NCI-H2029 treated with DMSO at 0.1 percent for 48 hours (cell line): ENCODE measurements at places on chromosomes 2 and 18.

- DNase-seq: no peak
Measured at GRCh38 chr18:63752636-63753035, 22.6 kb upstream of the SERPINB7 start.

DNA sequence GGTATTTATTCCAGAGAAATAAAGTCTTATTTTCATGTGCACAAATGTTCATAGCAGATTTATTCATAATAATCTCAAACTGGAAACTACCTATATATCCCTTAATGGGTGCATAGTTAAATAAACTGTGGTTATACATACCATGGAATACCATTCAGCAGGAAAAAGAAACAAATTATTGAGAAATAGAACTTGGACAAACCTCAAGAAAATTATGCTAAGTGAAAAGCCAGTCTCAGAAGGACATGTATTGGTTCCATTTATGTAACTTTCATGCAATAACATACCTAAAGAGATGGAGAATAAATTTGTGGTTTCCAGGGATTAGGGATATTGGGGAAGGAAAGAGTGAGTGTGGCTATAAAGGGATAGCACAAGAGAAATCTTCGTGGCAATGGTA, 452.6 kb downstream of the SETBP1 start:
- no peak for DNase-seq

- DNase-seq: no peak
Measured at GRCh38 chr2:216215658-216216390, 106.7 kb downstream of the XRCC5 start.

GRCh38 chr2:38406597-38407110, 29.6 kb upstream of the ATL2 start:
- no peak for DNase-seq

DNA sequence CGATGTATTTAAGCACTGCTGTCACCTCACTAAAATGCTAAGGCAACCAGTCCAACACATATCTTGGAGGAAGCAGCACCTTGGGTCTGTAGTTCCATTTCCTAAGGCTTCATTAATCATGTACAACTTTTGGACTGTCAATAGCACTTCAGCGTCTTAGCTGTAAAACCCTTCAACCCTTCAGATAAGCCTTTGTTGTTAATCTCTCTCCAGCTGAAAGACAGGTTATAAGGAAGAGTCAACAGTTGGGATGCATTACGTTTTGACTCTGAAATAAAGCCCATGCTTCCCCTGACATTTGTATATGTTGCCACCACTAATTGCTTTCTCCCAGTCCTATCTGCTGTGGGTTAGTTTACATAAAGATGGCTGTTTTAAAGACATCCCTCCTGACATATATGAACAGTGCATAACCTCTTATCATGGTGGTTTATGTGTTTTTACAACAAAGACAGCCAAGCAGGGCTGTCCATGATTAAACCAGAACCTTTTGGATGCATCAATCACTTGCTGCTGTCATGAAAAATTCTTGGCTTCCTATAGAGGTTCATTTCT, 81.5 kb downstream of the EPHA4 start:
- DNase-seq: no peak

DNA sequence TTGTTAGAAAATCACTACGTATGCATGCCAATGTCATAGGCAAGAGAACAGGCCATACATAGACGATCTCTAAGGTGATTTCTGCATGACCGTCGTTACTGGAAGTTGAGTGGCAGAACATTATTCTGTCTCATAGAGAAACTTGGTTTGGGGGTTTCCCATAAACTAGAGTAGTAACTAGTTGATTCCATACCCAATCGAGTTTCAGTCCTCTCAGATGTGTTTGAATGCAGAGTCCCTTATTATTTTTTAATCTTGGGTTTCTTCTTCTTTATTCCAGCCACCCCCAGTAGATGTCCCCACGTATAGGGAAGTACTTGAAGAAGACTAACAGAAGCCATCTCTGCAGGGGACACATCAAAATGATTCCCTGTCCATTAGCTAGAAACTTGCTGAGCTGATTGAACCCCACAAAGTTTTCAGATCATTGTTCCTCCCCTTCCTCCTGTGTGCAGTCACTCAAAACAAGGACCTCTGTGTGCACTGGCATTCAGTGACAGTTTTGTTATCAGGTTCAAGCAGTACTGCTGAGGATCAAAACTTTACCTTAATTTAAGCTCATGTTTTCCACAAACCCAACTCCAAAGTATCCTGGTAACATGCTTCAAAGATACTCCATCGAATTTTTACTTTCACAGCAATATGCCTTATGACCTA, 68.4 kb upstream of the CDCA7 start:
- no peak for DNase-seq

- DNase-seq: no peak
Measured at GRCh38 chr18:55651236-55651635, 63.2 kb upstream of the TCF4 start.

GRCh38 chr18:71809711-71810110, 734.4 kb downstream of the CBLN2 start:
- DNase-seq: no peak

DNA sequence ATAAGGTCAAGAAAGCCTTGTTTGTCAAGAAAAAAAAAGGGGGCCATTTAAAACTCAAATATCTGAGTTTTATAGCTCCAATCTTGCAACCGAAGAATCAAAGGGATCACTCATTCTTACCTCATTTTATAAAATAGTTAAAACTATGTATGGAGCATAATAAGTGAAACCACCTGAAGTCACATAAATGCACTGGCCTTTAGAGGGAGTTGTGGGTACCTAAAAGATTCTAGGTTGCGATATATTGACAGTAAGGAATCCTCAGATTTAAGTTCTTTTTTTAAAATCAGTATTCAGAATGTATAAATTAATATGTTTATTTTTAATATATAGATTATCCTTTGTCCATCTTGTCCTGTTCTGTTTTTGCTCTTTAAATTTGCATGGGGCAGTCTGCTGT, 3.4 kb downstream of the ARHGAP28 start:
- no peak for DNase-seq

DNA sequence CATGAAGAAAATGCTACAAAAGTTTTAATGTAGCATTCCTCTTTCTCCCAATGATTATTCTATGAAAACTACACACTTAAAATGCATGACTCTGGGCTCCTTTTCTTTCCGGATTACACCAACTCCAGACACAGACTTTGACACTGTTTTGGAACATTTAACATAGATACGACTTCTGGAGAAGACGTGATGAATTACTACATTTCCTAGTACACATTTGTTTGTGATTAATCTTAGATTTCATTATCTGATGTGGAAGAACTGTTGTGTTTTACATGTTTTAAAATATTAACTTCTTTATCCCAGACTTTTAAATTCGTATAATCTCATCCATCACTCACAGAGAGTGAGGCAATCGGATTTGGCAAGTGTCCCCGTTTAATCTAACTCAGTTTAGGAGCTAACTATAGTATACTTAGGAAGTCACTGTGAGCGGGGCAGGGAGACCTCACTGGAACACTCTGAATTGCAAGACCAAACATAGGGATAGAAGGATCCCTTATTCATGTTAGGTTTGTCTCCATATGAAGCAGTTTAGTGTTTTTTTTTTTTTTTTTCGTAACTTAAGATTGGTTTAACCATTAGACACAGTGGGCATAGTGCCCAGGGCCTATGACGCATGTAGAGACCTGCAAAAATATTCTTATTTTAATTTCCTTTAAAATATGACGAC, 66.7 kb downstream of the PDE1A start:
- DNase-seq: no peak

GRCh38 chr18:3648200-3648599, 198.2 kb downstream of the TGIF1 start:
- no peak for DNase-seq

DNA sequence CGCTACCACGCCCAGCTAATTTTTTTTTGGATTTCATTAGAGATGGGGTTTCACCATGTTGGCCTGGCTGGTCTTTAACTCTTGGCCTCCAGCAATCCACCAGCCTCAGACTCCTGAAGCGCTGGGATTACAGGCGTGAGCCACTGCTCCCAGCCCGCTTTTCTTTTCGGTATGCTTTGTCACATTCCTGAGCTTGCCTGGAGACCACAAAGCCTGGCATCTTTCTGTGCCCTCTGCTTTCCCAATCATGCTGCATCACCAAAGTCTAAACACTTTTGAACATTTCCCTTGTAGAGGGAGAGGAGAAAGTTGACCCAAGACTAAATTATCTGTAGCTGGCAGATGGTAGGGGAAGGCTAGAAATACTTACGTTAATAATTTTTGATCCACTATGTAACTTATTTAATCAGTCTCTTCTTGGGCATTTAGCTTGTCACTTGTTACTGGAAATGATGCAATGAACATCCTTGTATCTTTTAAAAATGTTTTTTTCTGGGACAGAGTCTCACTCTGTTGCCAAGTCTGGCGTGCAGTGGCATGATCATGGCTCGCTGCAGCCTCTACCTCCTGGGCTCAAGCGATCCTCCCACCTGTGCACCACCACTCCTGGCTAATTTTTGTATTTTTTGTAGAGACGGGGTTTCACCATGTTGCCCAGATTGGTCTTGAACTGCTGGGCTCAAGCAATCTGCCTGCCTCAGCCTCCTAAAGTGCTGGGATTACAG, 2.7 kb upstream of the NPC1 start:
- no peak for DNase-seq

DNA sequence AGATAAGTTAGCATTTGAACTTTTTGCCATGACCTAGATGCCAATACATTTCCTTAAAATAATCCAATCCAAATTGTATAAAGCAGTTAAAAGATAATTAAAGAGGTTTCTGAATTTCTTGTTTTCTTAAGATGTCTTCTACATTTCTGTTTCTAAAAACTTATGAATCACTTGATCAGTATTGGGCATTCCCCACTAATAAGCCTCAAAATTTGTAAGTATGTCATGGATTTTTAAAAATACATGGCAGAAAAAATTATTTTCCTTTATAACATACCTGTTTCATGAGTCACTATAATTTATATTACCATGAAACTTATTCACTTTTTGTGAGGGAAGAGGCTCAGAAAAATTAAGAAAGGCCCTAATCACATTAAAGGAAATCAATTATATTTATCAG, 90.3 kb upstream of the TFPI start:
- DNase-seq: no peak

GRCh38 chr2:136325844-136326331, 207.9 kb upstream of the CXCR4 start:
- no peak for DNase-seq

DNA sequence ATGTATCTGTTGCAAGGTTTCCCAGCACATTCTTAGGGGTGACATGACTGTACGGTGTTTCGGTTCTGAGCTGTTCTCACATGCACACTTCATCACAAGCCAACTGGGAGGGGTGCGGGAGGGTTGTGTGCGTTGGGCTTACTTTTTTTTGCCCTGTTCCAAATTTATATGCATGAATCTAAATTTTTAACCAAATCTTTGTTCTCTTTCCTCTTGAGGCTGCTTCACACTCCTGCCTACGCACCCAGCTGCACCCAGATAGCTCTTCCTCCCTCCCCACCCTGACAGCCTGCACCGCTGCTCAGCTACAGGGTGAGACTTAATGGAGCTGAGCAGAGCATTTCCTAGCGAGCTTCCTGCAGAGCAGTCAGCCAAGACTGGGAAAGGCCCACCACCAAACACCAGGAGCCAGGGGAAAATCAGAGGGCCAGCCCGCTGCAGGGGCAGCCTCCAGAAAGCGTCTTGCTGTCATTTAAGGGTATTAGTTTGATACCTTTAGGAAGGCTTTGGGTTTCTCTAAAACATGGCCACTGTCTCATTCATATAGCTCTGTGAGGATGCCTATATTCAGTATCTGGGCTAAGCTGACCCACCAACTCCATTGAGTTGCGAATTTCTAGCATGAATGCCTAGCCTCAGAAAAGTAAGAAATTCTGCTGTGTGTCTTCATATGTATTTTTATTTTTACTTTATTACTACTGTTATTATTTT, 84.5 kb downstream of the POU3F3 start:
- no peak for DNase-seq

- no peak for DNase-seq
Measured at GRCh38 chr2:120729406-120730399, 6.0 kb upstream of the GLI2 start.

GRCh38 chr2:84238907-84239306, 220.2 kb downstream of the SUCLG1 start:
- no peak for DNase-seq

GRCh38 chr2:135473567-135473966, 57.5 kb downstream of the ZRANB3 start:
- no peak for DNase-seq
